ENCODE measurements at places on chromosomes 3 and 15.
A peak's percentile ranks its signal among the peaks of the same experiment; 100 is the strongest.

DNA sequence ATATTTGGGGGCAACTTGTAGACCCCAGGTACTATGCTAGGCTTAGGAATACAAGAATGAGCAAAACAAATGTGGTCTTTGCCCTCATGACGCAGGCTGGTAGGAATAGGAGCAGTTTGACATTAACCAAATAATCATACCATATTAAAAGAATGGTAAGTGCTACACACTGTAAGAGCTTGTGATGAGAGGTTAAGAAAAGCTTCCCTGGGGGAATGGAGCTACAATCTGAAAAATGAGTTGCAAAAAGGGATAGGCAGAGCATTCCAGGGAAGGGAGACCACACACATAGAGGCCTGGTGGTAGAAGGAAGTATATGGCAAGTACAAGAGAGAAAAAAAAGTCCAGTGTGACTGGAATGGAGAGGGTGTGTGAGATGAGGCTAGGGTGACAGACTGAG, 37.3 kb downstream of the TMOD3 start:
- no peak for DNase-seq

DNA sequence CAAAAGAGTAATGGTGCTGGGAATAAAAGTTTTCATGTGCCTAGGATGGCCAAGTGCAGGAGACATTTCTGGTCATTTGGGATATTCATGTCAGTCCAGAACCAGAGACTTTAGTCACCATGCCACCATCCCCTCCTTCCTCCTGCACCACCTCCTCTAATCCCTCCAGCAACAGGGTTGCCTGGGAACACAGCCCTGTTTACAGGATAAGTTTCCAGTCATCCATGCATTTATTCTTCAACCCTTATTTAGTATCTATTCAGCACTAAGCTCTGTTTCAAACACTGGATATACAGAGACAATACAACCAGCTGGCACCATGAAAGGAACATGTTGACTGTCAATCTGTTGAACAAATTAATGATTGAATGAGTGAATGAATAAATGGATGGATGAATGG, 211.7 kb downstream of the CLSTN2 start:
- DNase-seq, result no peak

DNA sequence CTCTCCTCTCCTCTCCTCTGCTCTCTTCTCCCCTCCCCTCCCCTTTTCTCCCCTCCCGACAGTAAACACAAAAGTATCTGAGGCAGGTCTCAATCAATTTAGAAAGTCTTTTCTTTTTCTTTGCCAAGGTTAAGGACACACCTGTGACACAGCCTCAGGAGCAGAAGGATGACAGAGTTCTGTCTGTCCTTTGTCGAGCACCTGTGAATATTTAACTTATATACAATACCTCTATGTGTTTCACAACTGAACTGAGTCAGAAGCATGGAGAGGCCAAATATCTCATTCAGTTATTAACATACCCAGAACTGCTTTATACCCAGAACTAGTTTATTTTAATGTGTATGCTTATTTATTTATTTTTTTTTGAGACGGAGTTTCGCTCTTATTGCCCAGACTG, 81.1 kb upstream of the ROBO1 start:
- no peak for DNase-seq

- no peak for DNase-seq
Measured at GRCh38 chr3:7209098-7209497, 348.2 kb downstream of the GRM7 start.

- no peak for DNase-seq
Measured at GRCh38 chr15:43529587-43530345, 12.4 kb downstream of the MAP1A start.

DNA sequence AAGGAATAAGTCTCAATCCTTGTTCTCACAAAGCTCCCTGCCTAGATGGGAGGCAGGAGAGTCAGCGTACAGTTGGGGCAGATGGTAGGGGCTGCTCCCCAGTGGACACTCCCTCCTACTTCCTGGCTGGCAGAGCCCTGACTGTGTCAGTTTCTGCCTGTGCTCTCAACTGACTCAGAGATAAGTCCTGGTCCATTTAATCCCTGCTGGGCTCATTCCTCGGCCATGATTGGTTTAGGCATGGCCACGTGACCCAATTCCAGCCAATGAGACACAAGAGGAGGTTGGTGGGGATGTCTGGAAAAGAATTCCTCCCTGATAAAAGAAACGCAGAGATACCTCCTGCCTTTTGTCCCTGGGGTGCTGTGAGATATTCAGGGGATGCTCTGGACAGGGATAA, 118.1 kb upstream of the SLC6A11 start:
- no peak for DNase-seq

GRCh38 chr15:82532383-82532990, 7.8 kb downstream of the RPS17 start:
- no peak for DNase-seq

DNA sequence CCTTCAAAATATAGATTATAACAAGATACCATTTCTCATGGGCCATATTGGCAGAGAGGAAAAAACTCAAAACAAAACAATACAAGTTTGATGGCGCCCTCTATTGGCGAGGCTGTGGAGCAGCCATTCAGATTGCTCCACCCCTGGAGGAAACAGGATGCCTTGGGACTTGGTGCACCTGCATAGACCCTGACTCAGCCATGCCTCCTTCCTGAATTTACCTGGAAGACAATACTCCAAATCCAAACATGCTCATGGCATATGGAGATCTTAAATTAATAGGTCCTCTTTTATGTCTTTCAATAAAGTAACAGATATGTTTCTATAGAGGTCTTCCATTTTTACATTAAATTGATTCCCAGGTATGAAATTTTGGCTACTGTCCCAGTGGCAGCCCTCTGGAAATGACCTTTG, 90.0 kb downstream of the APBA2 start:
- peak; percentile 41 for DNase-seq

DNA sequence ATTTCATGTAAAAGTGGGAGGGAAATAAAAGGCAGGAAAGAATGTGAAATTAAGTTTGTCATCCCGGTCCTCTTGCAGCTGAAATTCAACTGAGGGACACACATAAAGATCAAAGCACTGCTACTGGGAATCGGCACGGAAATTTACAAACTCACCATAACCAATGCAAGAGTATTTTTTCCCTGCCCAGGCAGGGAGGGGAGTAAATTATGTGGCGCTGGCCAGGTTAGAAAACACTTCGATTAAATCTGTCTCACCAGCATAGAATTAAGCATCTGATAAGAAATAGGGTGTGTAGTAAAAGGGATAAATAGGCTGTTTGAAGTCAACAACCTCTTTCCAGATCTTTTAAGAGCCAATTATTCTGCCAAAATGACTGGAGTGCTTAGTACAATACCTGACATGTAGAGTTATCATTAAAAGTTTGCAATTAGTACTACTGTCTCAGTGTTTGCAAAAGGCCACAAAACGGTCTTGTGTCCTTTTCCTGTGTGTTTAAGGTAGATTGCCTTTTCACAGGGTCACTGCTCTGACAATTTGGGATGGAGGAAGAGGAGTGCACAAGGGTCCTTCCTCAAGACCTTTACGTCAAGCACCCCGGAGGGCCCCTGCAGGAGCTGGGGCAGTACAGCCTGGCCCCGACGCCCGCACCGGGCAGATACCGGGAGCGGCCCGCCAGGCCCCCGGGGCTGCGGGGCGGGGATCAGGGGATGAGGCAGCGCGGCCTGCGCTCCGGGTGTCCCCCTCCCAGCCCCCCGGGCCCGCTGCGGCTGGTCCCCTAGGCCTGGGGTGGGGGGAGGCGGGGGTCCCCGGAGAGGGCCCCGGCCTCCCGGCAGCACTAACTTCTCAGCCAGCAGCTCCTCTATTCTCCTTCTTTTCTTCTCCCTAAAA, 651 bp downstream of the UBA3 start:
- no peak for DNase-seq

DNA sequence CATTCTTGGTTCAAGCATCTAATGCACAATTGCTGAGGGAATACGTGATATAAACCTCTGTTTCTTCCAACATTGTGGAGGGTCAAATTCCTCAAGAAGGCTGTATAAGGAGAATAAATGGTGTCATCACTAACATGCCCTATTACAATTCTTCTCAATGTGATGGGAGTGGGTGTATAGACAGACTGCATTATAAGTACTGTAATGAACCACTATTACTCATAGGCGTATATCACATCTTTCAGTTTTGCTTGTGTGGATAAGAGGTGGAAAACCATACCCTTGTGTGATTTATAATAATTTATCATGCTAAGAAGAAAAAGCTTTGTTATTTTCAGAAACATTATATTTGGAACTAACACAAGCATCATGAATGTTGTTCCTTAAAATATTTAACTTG, 35.3 kb upstream of the BBX start:
- no peak for DNase-seq

DNA sequence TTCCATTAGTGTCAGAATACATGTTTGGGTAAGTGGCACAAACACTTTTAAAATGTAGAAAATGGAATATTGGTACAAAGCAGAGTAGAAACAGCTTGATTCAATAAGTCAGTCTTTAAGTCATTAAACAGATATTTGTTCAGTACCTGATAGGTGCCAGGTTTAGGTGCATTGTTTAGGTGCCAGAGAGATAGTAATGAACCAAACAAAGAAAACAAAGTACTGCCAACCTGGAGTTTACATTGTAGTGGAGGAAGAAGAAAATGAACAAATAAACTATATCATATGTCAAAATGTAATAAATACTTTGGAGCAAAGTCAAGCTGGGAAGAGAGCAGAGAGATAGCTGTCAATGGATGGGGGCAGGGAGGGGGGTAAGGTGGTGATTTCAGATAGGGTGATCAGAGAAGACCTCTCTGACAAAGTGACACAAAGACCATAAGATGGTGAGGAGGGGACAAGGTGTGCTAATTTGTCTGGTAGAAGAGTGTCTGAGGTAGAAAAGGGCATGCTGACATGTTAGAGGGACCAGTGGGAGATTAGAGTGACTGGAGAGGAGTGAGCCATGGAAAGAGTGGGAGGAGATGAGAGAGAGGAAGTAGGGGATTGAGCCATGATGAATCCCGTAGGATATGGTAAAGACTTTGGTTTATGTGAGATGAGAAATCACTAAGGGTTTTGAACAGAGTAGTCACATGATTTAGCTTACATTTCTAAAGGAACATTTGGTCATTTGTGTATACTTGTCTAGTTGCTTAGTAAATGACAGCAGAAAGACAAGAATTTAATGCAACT, 128.2 kb downstream of the UBE2E2 start:
- DNase-seq, result no peak

DNA sequence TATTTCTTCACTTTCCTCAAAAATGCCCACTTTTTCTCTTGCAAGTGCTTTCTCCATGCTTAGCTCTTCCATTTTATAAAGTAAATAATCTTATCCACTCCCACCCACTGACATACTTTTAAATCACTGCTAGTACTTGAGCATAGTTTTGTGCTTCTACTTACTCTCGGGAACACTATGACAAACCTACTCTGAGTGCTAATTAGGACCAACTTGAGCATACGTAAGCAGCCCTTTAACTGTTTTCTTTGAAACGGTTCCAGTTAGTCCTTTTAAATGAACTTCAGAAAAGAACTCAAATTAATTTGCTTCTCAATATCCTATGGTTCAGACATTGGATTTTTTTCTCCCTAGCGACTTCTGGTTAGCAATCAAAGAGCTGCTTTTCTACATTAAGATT, 280.0 kb upstream of the SOX2 start:
- no peak for DNase-seq

GRCh38 chr3:194387276-194387675, 11.8 kb downstream of the GP5 start:
- no peak for DNase-seq

- DNase-seq, result no peak
Measured at GRCh38 chr3:64856106-64856505, 168.3 kb upstream of the ADAMTS9 start.

- no peak for DNase-seq
Measured at GRCh38 chr3:32703491-32703972, 18.5 kb downstream of the CNOT10 start.

GRCh38 chr3:113268311-113268710, 57.0 kb downstream of the BOC start:
- no peak for DNase-seq

DNA sequence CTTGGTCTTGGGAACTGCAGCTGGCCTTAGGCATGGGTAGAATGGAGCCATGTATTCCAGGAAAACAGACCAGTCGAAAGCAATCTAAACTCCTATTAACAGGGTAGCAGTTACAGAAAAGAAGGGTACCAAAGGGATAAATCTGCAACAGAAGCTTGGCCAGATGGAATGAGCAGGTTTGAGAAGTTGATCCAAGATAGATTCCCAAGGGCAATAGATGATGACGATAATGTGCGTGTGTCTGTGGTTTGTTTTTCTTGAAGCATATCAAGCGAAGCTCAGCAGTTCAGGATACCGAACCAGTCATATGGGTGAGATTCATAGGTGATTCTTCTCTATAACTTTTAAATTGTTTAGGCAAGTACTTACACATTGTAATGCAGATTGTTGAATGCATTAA, 203.8 kb upstream of the SEMA6D start:
- no peak for DNase-seq

GRCh38 chr3:5036858-5037257, 57.6 kb downstream of the BHLHE40 start:
- no peak for DNase-seq

- DNase-seq, result peak; percentile 24
Measured at GRCh38 chr3:45665101-45665572, 24.1 kb upstream of the SACM1L start.

- no peak for DNase-seq
Measured at GRCh38 chr3:157816296-157816695, 289.9 kb downstream of the SHOX2 start.

GRCh38 chr3:119751423-119751822, 30.5 kb upstream of the NR1I2 start:
- DNase-seq, result no peak

- no peak for DNase-seq
Measured at GRCh38 chr3:60282866-60283265, 968.4 kb downstream of the FHIT start.

GRCh38 chr15:40759961-40760360, 3.9 kb upstream of the GCHFR start:
- DNase-seq, result no peak

DNA sequence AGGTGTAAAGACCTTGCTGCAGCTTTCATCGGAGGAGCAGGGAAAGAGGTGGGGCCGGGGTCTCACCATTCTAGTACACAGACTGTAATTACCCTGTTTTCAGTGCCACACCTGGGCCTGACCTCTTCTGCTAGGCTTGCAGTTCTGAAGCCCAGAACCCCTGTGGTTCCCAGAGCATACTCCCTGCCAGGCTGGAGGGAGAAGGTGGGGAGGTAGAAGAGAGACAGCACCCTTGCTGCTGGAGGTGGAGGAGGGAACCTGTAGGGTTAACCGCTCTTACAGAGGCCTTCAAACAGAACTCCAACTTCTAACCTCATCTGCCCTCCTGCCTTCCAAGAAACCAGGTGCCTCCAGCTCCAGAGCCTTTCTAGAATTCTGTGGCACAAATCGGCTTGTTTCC, 27.0 kb downstream of the PCOLCE2 start:
- DNase-seq, result no peak

- no peak for DNase-seq
Measured at GRCh38 chr3:35760146-35760545, 120.8 kb downstream of the ARPP21 start.

DNA sequence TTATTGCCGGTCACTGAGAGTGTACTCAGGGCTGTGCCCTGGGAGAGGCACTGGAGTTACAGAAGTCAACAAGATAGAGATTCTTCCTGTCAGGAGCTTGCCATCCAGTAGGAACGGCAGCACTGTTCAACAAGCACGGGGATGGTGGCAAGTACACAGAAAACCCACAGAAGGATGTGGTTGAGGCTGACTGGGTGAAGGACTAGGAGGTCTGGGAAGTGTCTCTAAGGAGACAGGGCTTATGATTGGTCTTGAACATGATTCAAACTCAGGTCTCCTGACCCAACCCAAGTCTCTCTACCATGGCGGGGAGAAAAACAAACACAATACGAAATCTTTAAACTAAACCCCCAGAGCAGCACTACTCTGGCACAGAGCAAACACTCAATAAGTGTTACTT, 37.6 kb downstream of the ERICH6 start:
- DNase-seq, result no peak
